ENCODE measurements at places on chromosomes 11 and 22.

GRCh38 chr11:131884461-131885073, 514.2 kb downstream of the NTM start:
- peak; percentile 25 for DNase-seq

DNA sequence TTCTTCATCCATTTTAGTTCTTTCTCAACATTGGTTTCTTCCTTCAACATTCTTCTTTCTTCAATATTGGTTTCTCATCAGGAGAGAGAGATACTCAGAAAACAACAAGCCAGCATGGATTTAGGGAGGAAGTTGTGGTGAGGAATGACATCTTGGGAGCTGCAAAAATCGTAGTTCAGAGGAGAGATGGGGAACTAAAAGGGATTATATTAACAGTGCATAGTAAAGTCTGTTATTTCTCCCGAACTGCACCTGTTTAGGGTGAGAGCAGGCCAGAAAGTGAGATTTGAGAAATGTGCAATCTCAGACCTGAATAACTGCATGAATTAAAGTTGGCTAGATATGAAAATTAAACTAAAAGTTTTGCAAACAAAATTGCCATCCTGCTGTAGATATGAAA, 94.5 kb downstream of the CASP12 start:
- no peak for DNase-seq

DNA sequence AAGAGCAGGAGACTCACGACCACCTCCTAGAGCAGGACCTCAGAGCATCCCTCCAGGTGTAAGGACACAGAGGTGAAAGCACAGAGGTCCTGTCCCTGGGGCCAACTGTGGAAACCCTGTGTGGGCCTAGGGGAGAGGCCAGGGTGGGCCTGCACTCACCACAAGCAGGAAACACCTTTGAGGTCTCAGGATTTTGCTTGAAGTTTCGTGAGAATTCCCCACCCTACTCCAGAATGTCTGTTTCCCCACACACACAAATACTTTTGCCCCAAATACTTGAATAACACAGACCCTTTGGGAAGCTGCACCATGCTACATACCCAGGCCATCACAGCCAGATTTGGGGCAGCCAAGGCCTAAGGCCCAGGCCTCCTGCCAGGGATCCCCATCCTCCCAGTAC, 18.1 kb downstream of the SLC43A3 start:
- DNase-seq = no peak

- DNase-seq = no peak
Observed at GRCh38 chr11:15873501-15873900, 482.8 kb downstream of the SOX6 start.

Measured in hepatic stellate cell (primary cell).